Esophagus squamous epithelium (tissue), 5 donors: ENCODE measurements at places on chromosomes 3 and 15.

DNA sequence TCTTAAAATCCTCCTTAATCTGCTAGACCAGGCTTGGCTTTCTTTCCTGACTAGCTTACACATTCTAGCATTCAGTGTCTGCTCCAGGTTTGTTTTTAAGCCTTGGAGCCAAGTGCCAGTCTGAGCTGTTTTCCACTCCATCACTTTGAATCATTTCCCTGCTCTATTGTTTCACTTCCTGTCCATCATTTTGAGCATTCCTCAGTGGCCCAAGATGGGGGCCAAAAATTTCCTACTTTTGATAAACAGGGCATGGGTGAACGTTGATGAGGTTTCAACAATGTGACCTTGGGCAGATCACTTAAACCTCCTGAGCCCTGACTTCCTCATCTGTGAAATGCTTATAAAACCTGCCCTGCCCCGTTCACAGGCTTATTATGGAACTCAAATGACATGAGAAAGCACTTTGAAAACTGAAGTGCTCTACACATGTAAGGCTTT, 4.4 kb downstream of the CYP19A1 start:
- DNase-seq: no peak

- DNase-seq: no peak
Measured at GRCh38 chr3:45946875-45947274, 3.6 kb downstream of the CXCR6 start.

GRCh38 chr3:17162116-17162515, 277.4 kb downstream of the PLCL2 start:
- DNase-seq: no peak

DNA sequence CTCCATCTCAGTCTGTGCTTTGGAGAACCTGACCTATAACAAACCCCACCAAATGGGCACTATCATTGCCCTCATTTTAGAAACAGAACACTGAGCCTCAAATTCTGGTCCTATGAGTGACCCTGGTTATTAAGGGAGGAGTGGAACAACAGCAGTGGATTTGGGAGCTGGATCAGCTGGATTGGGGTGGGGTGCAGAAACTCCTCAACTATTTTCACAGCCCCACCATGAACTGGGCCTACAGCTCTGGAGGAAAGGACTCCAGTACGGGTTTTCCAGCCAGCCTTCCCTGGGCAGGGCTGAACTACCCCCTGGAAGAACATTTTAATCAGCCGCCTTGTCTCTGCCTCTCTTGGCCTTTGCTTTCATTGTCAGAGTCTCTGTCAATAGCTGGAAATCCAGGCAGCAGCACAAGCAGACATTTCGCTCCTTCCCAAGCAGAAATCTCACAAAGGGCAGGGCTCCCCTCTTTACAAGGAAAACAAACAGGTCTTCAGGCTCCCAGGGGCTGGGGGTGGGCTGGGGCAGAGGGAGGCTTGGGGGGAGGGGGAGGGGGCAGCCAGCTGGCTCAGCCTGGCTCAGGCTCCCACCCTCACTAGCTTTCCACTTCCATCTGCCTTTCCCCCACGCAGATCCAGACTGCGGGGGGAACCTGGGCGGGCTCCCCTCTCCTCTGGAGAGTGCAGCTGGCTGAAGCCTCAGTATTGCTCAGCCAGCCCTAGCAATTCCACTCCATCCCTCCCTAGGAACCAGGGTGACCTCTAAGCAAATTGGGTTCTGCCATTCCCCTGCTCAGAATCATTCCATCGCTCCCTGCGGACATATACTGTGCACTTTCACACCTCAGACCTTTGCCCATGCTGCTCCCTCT, 13.7 kb upstream of the TLE3 start:
- DNase-seq: no peak

DNA sequence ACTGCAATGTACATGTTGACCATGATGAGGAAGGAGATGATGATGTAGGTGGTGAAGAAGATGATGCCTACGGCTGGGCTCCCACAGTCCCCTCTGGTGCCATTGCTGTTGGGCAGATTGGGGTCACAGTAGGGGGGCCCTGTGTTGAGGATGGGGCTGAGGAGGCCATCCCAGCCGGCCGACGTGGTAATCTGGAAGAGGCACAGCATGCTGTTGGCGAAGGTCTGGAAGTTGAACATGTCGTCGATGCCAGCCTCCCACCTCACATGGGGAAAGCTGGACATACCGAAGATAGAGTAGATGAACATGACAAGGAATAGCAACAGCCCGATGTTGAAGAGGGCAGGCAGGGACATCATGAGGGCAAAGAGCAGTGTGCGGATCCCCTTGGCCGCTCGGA, 48.6 kb upstream of the SCN5A start:
- DNase-seq: no peak

- DNase-seq: no peak
Measured at GRCh38 chr3:42090973-42091731, at the start of gene TRAK1. Gene TRAK1 (plus strand): TSS chr3:42091357. CDS start chr3:42091470, 113 bp downstream.

DNA sequence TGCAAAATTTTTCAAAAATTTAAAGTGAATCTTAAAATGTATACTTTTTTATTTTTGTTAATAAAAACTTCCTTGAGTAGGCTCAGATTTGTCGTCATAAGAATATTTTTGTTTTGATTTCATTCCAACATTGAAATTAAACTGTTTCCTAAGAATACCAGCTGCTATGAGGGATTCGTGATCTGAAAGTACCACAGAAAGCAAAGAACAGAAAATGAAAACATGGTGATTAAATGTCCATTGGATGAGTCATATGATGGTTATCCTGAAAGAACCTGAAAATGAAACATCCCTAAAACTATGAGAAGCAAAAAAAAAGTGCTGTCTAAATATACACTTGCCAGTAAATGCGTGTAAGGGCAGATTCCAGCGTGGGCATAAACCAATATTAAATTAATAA, 143.8 kb downstream of the GMNC start:
- DNase-seq: no peak

DNA sequence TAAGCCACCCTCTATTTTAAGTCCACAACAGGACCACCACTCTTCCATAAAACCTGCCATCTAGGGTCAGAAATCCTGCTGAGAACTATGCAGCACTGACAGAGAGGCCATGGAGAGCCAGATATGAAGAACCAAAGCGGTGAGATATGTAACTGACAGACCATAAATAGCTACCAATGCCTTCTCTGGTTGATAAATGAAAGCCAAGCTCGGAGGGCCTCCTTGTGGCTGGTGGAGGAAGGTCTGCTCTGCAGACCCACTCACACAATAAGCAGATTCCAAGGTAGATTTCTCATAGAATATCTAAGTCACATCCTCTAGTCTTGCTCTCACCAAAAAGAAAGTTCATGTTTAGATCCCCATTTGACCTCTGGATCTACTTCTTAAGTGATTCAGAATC, 38.9 kb downstream of the RYK start:
- DNase-seq: no peak
